ENCODE measurements at places on chromosomes 4 and X.

GRCh38 chrX:154489182-154489581, 1.2 kb downstream of the SLC10A3 start:
- no peak for DNase-seq

DNA sequence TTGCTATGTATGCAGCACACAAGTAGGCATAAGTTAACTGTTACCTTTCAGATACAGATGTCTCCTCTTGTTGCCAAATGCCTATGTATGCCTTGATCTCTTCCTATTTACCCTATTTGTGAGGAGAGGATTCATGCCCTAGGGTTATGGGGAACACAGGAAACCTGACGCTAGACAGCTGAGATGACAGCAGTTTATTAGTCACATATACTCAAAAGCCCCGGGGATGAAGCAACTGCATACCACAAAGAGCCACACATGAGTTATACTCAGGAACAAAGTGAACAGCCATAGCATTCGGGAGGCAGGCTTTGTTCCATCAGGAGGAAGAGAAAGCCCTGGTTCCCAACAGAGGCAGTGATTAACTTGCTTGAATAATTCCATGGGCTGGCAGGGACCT, 1011.7 kb upstream of the PCDH7 start:
- no peak for DNase-seq

DNA sequence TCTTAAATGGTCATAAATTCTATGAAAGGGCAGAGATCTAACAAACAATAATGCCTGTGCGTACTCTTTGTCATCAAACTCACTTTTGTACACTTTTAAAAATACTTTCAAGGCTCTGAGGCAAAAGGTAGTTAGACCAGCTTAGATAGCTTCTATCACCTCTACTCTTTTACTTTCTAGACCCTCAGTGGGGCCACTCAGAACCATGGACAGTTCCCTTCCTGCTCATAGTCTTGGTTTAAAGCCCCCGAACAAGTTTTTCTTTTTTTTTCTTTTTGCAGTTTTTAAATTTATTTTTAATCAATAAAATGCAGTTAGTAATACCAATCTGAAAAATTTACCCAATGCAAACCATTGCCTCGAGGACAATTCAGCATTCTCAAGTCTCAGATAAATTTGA, 460.5 kb upstream of the CNKSR2 start:
- DNase-seq: peak; percentile 6

GRCh38 chrX:33385546-33385945, 174.2 kb upstream of the DMD start:
- DNase-seq: no peak

DNA sequence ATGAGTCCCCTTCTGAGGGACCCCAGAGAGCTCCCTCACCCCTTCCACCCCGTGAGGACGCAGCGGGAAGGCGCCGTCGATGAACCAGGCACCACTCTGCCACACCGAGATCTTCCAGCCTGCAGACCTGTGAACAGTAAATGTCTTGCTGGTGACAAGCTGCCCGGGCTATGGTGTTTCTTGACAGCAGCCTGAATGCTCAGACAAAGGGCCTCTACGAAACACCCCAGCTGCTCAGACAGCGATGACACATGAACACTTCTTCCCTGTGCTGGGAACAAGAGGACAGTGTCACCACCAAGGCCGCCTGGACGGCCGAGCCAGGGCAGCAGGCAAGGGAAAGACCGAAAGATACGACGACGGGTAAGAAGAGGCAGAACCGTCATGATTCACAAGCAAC, 30.6 kb upstream of the GTPBP6 start:
- no peak for DNase-seq

DNA sequence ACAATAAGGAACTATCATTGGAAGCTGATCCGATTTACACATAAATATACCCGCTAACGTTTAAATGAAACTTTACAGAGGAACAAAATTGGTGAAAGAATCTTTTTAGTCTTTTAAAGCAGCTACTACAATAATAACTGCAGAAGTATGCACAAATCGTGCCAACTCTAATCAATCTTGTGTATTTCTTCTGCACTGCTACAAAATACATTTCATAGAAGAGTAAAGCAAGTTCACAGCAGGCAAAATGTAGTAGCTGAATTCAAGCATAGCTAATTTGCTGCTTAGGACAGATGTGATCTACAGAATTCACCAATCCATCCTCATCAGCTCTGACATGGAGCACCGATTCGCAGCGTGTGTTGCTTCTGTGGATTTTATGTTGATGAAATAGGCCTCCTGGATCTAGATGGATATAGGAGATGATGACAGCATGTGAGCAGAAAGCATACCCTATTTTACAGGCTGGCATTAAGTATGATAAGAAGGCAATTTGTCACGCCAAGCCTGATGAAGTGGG, 367.3 kb upstream of the FGF13 start:
- no peak for DNase-seq

- no peak for DNase-seq
Observed at GRCh38 chr4:183659872-183660242, 764 bp downstream of the TRAPPC11 start.

DNA sequence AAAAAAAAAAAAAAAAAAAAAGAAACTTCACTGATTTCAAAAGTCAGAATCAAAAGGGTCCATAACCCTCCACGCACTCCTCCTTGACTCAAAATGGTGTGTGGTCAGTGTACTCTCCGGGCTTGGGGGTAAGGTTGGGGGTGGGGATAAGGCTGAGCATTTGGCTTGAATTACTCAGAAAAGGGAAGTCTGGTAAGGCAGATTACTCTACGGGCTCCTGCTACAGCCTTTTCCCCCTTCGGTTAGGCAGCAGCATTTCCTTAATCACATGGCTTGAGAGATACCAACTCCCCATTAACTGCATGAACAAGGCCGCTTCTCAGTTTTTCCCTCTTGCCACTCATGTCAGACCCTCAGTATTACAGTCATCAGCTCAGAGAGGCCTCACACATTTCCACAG, 135.4 kb upstream of the DUSP21 start:
- DNase-seq: no peak

- DNase-seq: no peak
Observed at GRCh38 chr4:108831886-108832285, 69.0 kb upstream of the ETNPPL start.

DNA sequence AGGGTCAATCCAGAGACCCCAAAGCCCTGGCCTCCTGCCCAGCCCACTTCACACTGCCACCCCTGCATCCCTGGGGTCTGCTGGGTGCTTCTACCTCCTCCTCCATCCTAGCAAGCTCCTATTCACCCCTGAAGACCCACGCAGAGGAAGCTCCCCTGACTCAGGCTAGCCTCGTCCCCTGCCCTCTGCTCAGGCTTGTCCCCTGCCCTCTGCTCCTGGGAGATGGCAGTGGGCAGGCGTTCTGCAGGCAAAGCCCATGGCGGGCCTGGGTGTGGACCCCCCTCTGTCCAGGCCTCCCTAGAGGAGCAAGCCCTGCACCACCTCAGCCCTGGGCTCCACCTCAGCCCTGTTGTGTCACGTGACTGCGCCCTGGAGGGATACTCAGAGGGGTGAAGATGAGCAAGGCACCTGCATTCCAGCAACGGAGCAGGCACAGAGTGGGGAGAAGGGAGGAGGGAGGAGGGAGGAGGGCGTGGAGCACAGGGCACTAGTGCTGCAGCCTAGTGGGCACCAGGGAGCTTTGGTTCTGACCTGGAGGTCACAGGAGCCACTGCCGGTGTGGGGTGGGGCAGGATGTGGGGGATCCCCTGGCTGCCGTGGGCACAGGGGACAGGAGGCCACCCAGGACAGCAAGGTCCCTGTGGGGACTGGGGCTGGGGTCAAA, 27.6 kb upstream of the FGFR3 start:
- DNase-seq: no peak

- DNase-seq: no peak
Observed at GRCh38 chr4:15610855-15611254, 44.3 kb downstream of the FBXL5 start.

- no peak for DNase-seq
Observed at GRCh38 chr4:21139327-21139726, 439.1 kb downstream of the PACRGL start.

GRCh38 chr4:104615496-104615895, 120.8 kb upstream of the CXXC4 start:
- no peak for DNase-seq

DNA sequence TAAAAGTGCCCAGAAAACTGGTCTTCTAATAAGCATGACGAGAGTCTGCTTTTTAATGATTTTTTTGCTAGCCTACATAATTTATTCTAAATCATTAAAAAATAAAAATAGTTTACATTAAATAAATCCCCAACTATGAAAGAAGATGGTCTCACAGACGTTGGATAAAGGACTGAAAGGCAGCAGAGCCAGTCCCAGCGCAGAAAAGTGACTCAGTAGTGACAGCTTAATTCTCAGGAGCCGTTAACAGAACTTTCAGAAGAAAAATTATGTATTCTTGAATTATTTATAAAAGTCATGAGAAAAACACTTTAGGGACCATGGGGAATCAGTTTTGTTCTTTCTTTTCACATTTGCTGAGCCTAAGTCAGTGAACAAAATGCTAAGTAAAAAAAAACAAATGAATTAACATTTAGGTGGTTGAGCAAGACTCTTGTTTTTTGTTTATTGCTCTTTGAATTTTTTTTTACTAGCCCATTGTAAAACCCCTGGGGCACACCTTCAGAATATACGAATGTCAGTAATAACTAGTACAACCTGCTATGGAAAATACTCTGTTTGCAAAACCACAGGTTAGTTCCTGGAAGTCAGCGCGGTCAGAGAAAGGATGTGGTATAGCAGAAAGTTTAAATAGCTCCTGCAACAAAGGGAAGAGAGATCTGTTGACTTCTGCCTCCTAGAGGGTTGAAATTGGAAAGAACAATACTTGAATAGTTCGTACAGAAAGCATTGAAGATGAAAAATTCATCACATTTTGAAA, 50.4 kb upstream of the CCDC160 start:
- DNase-seq: no peak

DNA sequence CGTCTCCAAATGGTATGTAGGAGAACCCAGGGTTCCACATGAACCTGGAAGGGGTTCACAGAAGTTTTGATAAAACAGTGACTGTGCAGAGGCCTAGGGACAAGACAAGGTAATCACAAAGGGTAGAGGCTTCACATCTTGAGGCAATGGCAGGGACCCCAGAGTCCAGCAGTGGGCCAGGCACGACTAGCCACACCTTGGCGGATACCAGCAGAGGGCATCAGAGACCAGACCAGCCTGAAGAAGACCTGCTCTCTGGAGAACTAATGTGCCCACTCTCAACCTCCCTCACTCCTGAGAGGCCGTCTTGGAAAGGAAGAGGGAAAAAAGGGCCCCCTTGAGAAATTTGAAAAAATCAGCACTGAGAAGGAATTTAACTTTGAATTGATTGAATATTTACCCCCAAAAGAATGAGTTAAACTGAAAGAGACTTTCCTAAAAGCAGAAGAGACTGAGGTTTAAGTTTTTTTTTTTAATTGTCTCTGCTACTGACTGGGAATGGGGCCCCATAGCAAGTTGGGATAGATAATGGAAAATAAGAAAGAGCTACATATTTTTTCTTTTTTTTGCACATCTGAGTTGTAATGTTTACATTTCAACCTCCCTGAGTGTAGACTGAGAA, 243.8 kb upstream of the JADE1 start:
- peak; percentile 54 for DNase-seq

DNA sequence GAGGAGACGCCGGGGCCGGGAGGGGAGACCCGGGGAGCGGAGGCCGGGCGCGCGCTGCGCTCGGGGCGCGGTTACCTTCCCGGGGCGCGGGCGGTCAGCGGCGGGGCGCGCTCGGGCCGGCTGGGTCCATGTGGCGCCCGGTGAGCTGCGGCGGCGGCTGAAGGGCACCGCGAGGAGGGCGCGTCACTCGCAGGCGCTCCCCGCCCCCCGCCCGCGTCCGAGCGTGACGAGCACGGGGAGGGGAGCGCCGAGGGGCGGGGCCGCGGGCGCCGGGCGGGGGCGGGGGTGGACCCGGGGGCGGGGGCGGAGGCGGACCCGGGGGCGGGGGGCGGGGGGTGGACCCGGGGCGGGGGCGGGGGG, at the start of gene CPLX1:
CPLX1 (minus strand) TSS at position 159 of the 360 bp plus-strand sequence. CDS start 1,607 bp downstream, outside the sequence.
- no peak for DNase-seq

GRCh38 chrX:2679534-2680485, 11.3 kb upstream of the CD99 start:
- DNase-seq: no peak

GRCh38 chr4:2500547-2500946, 31.6 kb downstream of the RNF4 start:
- DNase-seq: no peak

DNA sequence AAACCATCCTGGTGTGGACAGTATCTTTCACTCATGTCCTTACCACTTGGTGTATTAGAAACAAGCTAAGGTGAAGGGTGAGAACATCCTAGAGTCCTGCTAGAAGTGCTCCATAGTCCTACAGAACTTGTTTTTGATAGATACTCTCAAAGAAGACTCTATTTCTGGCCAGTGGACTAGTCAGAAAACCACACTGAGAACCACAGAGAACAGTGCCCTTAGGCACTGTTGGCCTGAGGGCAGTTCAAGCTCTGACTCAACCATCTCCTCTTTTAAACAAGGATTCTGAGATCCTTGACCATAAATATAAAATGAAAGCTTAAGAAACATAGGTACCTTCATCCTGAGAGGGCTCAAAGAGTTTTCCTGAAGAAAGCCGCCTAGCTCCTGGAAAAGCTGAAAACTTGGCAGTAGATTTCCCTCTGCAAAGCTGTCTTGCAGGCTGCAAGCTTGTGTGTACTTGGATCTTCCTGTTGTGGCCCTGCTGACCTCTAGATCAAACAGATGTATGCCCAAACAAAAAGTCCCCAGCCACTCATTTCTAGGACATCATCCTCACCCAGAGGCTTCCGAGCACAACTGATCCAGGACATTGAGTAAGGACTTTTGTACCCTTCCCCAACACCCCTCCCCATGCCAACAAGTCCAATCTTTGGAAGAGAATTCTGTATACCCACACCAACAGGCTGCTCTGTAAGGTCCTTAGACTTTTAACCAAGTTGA, 111.6 kb upstream of the CXCL13 start:
- no peak for DNase-seq

DNA sequence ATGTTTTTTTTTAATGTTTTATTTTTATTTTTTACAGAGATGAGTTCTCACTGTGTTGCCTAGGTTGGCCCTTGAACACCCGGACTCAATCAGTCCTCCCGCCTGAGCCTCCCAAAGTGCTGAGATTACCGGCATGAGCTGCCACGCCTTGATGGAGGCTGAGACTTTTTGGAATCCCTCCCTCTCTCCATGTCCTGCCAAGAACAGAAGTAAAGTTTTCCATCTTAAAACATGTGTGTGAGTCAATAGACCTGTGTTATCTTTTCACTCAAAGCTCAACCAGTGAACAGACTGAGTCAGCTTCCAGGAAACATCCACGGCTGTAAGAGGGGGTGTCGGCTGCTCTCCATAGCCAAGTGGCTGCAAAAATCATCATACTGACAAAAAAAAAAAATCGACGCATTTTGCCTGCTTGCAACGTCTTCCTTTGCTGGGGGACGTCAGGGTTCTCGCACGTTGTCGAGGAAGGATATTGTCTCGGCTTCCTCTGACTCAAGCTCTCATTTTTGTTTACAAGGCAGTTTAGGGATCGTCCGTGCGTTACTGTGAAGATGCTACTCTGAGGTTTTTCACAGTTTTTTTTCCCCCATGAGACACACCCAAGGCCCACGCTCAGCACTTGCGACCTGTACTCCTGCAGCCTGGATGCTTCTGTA, 10.0 kb upstream of the ASMTL start:
- no peak for DNase-seq

- no peak for DNase-seq
Observed at GRCh38 chr4:6714954-6715353, 1.0 kb upstream of the BLOC1S4 start.

GRCh38 chr4:3407930-3408792, 33.6 kb upstream of the HGFAC start:
- no peak for DNase-seq

GRCh38 chr4:8353912-8354453, 84.4 kb downstream of the HTRA3 start:
- no peak for DNase-seq

- no peak for DNase-seq
Observed at GRCh38 chr4:1516261-1516660, 110.0 kb upstream of the NKX1-1 start.

- DNase-seq: no peak
Observed at GRCh38 chrX:136588036-136588435, 56.0 kb downstream of the VGLL1 start.
